ENCODE measurements at places on chromosomes 16 and 17.

GRCh38 chr17:54177606-54178308, 355.0 kb downstream of the KIF2B start:
- DNase-seq, result no peak

- no peak for DNase-seq
These were observed 4.9 kb downstream of the FASN start for GRCh38 chr17:82092995-82093751.

DNA sequence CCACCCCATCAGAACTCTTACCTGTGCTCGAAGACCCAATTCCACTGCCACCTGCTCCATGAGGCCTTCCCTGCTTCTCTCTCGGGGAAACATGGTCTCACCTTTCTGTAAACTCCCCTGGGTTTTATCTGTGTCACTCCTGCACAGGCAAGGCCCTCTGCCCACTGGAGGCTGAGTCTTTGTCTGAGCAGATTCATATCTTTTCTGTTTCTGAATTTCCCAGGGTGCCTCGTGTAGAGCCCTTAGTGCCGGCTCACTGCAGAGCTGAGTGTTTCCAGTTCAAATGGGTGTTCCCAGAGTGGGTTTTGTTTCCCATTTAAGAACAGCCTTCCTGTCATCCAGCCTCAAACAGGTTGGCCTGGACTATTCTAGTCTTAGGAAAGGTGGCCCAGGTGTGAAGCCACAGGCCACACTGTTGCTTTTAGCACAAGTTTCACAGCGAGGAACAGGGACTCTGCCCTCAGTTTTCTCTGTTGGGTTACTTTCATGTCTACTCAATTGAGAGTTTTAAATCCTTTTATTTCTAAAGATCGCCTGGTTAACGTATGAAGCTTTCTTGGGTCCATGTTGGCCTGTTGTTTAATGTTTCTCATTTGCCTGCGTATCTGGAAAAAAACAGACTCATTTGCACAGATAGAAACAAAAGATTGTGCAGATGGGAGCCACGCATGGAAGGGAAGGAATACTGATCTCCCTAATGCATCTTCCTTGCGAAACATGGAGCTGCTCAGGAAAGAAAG, 228.7 kb downstream of the MSI2 start:
- DNase-seq, result no peak

- no peak for DNase-seq
These were observed 15.6 kb upstream of the BCAR1 start for GRCh38 chr16:75266738-75267630.

DNA sequence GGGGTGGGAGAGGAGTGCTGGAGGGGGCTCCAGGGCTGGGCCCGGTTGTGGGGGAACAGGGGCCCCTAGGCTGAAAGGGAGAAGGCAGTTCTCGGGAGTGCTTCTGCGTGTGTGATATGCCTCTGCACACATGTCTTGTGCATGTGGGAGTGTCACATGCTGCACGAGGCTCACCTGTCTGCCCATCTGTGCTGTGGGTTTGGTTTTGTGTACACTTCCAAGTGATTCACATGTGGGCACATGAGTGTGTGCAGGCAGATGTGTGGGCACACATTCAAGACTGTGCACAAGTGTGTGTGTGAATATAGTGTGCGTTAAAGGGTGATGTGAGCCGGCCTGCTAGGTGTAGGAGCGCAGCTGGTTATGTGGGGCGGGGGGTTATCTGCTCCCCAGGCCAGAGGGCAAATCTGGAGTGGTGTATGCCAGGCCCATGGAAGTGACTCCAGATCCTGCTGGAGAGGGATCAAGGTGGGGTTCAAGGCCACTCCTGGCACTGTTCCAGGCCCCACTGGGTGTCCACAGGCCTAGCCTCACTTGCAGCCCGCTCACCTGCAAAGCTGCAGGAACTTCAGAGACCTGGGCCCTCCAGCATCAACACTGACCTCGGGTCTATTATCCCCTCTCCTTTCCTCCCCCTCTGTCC, 3.8 kb upstream of the BAHCC1 start:
- no peak for DNase-seq

DNA sequence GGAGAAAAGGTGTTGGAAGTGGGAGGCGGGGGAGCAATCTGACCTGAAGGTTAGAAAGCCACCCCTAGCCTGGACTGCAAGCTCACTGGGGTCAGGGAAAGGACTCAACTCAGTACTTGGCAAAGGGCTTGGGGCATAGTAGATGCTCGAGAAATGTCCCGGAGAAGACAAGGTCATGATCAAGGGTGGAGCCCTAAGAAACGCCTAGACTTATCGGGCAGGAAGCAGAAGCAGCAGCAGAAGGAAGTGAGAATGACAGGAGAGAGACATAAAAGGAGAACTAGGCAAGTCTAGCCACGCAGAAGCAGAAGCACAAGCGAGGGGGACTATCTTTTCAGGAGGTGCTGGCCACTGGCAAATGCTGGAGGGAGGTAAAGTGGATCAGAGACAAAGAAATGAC, 10.2 kb downstream of the COTL1 start:
- DNase-seq, result no peak

All from omental fat pad (tissue), 4 donors.